ENCODE measurements at places on chromosomes 3 and 15. TPM values are rescaled to one million over a fixed set of nuclear protein-coding genes. Genes with fewer than 3 reads are reported as not detected.

DGKG gene
- total RNA-seq, result 5.6 TPM

NRG4 gene
- 8.2 TPM for total RNA-seq

- no peak for DNase-seq
Measured at GRCh38 chr15:46174122-46174521, 539.3 kb downstream of the SQOR start.

GRCh38 chr15:80121546-80121945 is 31.3 kb upstream of the FAH start:
- DNase-seq, result peak; percentile 64

DNA sequence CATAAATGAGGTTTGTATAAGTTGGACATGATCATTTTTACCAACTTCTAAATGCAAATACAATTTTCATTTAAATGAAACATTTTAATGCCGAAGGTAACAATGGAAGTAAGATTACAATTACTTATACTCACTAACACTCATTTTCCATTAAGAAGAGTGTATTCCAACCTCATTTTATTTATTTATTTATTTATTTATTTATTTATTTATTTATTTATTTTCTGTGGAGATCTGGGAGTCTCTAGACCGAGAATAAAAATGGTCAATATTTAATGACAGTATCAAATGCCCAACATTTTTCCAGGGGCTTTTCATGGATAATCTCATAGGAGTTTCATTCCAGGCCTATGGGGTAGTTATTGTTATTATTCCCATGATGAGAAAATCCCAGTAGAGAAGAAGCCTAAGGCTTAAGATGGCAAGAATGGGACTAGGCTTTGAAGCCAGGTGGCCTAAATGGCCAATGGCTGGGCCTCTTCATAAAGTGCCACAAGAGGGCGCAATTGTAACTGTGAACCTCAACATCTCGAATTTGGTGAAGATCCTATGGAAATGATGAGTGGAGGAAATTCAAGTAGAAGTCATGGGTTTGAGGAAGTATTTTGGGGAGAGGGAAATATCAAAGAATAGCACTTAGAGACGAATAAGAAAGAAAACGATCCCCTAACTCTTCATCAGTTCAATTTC is 21.3 kb downstream of the VGLL3 start:
- no peak for DNase-seq

IQCF5 gene
- total RNA-seq, result not detected

DNA sequence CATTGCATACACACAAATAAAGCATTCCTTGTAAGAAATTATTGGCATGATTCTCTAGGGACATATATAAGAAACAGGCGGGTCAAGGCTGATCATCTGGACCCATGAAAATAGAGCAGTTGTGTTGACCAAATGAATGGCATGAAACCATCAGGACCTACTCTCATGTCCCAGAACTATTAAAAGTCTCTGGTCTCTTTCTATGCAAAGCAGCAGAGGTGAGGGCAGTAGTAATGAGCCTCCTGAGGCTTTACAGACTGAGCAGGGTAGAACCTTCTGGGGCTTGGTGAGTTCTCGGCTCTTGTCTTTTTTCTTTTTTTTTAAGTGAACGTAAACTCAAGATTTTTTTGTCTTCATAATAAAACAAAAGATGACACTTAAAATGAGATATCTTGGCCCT is 9.3 kb downstream of the GLDN start:
- no peak for DNase-seq

GOLGA6D gene
- total RNA-seq, result 0.06 TPM

DNA sequence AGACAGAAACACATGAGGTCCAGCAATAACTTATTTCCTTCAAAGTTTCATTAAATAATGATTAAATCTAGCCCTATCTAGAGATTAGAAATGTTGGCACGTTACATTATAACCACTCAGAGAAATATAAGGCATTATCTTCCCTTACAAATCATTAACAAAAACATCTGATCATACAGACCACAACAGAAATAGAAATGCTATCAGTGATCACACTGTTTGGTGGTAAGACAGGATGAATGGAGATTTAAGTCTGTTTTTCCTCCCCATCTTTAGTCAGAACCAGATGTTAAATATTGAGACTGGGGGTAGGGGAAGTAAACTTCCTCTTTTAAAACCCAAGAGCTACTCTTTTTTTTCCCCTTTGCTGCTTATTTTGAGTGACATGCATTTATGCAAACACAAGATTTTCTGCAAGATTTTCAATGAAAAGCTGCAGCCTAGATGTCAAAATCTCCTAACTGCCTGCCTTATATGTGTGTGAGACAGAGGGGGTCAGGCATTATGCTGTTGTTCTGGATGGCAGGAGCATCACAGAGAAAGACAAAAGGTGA is 70.4 kb downstream of the CBLB start:
- no peak for DNase-seq

ITPR1 gene
- total RNA-seq, result 32.3 TPM

C3orf85 gene
- not detected for total RNA-seq

GRCh38 chr15:74609938-74610301 is 5.7 kb upstream of the CLK3 start:
- no peak for DNase-seq

- no peak for DNase-seq
Measured at GRCh38 chr3:96900566-96900965, 86.2 kb downstream of the EPHA6 start.

GRCh38 chr3:195154111-195154791 is 116.7 kb downstream of the XXYLT1 start:
- DNase-seq, result no peak

- no peak for DNase-seq
Measured at GRCh38 chr3:170418422-170419398, at the start of gene CLDN11. Gene CLDN11 (plus strand): TSS chr3:170418868. CDS start chr3:170419067, 199 bp downstream.

DNA sequence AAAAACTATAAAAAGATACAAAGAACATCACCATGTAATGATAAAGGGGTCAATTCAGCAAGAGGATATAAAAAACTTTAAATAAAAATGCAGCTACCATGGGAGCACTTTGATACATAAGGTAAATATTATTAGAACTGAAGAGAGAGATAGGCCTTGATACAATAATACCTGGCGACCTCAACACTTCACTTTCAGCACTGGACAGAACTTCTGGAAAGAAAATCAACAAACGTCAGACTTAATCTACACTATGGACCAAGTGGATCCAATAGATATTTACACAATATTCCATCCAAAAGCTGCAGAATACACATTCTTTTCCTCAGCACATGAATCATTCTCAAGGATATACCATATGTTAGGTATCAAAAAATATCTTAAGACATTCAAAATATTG is 42.0 kb downstream of the WDR49 start:
- DNase-seq, result no peak

GRCh38 chr3:86388820-86389219 is 602.1 kb downstream of the VGLL3 start:
- DNase-seq, result no peak

NANOGP8 gene
- 0.61 TPM for total RNA-seq

- DNase-seq, result peak; percentile 73
Measured at GRCh38 chr3:28286595-28286994, 45.2 kb downstream of the CMC1 start.

All from spinal cord (tissue), 10 donors.